ENCODE measurements at places on chromosomes 5 and 9. TPM values are rescaled to one million over a fixed set of nuclear protein-coding genes. Genes with fewer than 3 reads are reported as not detected.

Gene LRRC70
- total RNA-seq = 3.8 TPM

Gene GIN1
- 10.2 TPM for total RNA-seq

Gene FYB1
- total RNA-seq = 15.5 TPM

Gene ZNF484
- total RNA-seq = 14.8 TPM

Gene CSF1R
- total RNA-seq = 44.4 TPM

GRCh38 chr5:126846744-126847455, 70.0 kb downstream of the LMNB1 start:
- no peak overlapping the region for H3K4me3 ChIP-seq
- H3K27ac ChIP-seq = peak overlapping the region; percentile 64
- DNase-seq = no peak
- no peaks in the 10 kb centered on the region for H3K36me3 ChIP-seq
- peaks cover 11% of the 10 kb centered on the region for H3K4me1 ChIP-seq
- H3K27me3 ChIP-seq = no peaks in the 10 kb centered on the region

DNA sequence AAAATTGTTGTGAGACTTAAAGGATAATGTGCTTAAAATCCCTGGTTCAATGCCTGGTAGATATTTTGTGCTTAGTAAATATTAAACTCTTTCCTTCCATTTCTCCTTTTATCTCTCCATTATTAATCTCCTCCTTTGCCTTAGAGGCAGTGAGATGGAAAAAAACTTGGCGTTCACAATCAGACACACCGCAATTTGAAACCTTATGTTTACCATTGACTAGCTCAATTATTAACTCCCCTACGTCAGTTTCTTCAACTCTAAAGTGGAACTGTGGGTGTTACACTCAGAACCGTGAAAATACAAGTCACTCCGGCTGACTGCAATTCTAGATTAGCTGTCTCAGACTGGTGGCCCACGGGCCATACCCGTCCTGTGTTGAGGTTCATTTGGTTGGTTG, 327.2 kb downstream of the DEPDC1B start:
- H3K4me3 ChIP-seq = no peak overlapping the region
- no peaks in the 10 kb centered on the region for H3K27me3 ChIP-seq
- H3K36me3 ChIP-seq = no peaks in the 10 kb centered on the region
- no peak for DNase-seq
- no peak overlapping the region for H3K27ac ChIP-seq
- H3K4me1 ChIP-seq = no peaks in the 10 kb centered on the region

DNA sequence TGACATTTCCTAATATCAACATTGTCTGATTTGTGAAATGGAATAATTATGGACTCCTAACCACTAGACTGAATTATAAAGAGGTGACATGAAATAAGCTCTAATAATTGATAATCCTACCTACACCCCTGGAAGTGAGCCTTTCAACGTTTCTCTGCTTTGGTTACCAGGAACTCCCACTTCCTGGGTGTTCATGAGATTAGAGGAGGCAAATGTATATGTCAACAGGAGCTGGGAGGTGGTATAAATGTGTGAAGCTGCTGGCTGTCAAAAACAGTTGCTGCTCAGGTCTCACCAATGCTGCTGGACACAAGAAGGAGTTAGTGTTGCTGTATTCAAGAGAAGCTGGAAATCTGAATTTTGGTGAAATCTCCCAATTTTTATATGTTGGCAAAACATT, 96.8 kb downstream of the CAMK4 start:
- H3K4me3 ChIP-seq = no peak overlapping the region
- no peak for DNase-seq
- H3K36me3 ChIP-seq = no peaks in the 10 kb centered on the region
- H3K4me1 ChIP-seq = no peaks in the 10 kb centered on the region
- H3K27me3 ChIP-seq = no peaks in the 10 kb centered on the region

DNA sequence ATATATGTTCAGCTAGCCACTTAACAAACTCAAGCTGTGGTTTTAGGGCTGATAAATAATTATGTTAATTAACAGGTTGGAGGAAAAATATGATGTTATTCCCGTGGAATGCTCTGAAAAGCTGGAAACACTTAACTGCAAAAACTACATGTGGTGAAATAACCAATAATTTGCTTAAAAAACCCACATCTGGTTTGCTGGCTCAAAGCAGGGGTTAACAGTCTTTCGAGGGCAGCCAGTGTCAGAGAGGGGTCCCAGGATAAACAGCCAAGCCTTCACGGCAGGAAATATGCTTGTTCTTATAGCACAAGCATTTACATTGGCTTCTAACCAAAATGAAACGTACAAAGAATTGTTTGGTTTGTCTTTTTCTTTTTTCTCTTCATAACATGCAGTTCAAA, 254.0 kb upstream of the GAS1 start:
- no peaks in the 10 kb centered on the region for H3K36me3 ChIP-seq
- no peak overlapping the region for H3K27ac ChIP-seq
- no peaks in the 10 kb centered on the region for H3K4me1 ChIP-seq

- H3K4me1 ChIP-seq = peaks cover 75% of the 10 kb centered on the region
- no peaks in the 10 kb centered on the region for H3K36me3 ChIP-seq
- no peak for DNase-seq
- H3K27ac ChIP-seq = no peak overlapping the region
Observed at GRCh38 chr9:77601476-77602099, 46.5 kb downstream of the GNA14 start.
